Thyroid gland (tissue), 4 donors: ENCODE measurements at places on chromosomes 1 and 21. TPM values are rescaled to one million over a fixed set of nuclear protein-coding genes. Genes with fewer than 3 reads are reported as not detected.
A peak's percentile ranks its signal among the peaks of the same experiment; 100 is the strongest.

DNA sequence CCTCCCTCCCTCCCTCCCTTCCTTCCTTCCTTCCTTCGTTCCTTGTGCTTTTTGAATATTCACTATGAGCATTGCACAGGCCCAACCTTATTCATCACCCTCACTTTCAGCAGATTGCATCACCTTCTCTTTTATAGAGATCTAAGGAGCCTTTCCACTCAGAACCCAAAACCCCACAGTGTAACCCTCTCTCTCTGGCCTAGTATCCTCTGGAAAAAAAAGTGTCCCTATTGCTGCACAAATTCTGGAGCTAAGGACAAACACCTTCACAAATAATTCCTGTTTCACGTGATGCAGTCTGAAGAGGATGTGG is 25.6 kb downstream of the OR10J5 start:
- H3K4me1 ChIP-seq = no peaks in the 10 kb centered on the region
- DNase-seq = no peak
- no peak overlapping the region for H3K27ac ChIP-seq
- no peak overlapping the region for H3K4me3 ChIP-seq
- no peaks in the 10 kb centered on the region for H3K27me3 ChIP-seq
- H3K36me3 ChIP-seq = no peaks in the 10 kb centered on the region

GRCh38 chr1:11013160-11013531 is 692 bp downstream of the TARDBP start:
- H3K4me3 ChIP-seq = peak overlapping the region; percentile 100
- peaks cover 42% of the 10 kb centered on the region for H3K36me3 ChIP-seq
- no peaks in the 10 kb centered on the region for H3K27me3 ChIP-seq

DNA sequence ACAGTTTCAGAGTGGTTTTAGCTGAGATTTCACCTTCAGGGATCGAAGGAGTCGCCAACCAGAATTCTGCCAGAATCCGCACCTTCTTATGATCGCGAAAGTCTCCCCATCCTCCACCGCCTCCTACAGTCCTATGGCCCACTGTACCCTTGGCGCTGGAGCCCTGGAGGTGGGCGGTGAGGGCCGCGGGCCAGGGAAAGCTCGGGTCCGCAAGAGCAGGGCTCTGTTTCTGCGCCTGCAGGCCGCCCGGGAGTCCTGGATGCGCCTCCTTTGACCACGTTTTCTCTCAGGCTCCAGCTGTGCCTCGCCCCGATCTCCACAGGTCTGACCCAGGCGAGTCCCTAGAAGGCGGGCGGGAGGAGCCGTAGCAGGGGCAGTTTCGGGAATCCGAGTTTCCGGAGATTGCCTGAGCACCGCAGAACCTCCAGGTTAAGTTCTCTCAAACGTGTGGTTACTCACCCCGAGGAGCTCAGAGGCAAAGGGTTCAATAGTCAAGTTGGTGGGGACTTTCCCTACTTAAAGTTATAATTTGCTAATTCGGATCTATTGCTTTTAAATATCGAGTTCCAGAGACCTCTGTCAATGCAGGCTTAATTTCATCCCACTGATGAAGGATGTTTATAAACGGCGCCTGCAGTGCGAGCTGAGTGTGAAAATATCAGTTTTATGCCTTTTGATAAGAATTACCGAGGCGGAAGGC is 3.2 kb upstream of the LHX8 start:
- H3K4me3 ChIP-seq = no peak overlapping the region
- H3K4me1 ChIP-seq = peaks cover 12% of the 10 kb centered on the region
- no peak overlapping the region for H3K27ac ChIP-seq
- H3K36me3 ChIP-seq = no peaks in the 10 kb centered on the region

- DNase-seq = no peak
- H3K4me3 ChIP-seq = no peak overlapping the region
- no peaks in the 10 kb centered on the region for H3K4me1 ChIP-seq
- no peak overlapping the region for H3K27ac ChIP-seq
- peaks cover 21% of the 10 kb centered on the region for H3K36me3 ChIP-seq
Observed at GRCh38 chr1:12294076-12294475, 64.2 kb downstream of the VPS13D start.

DNA sequence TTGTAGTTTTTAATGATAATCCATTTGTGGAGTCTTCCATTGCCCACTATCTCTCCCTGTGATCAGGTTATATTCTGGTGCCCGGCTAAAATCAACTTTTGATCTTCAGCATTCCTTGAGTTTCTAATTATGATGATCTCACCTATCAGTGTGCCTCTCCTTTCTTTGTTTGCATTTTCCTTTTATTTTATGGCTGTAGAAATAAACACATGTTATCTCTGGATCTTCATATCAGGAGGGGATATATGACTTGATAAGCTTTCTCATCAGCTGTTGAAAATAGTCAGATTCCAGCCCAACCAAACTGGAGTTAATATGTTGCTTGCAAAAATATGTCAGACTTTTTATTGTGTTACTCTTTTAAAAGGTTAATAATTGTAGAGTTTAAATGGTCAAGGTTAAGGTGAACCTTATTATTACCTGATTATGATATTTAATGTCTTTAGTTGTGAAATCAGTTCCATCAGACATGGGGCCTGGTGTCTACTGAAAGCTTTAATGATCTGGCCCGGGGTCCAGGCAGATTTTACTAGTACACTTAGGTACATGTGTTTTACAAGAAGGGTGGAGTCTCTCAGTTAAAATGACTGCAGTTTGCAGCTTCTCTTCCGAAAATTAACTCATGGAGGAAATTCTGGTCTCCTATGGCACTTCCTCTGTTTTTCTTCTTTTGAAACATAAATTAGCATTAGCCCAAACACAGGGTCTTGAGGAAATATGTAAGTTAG is 12.8 kb downstream of the KRTAP24-1 start:
- no peaks in the 10 kb centered on the region for H3K4me1 ChIP-seq
- no peaks in the 10 kb centered on the region for H3K36me3 ChIP-seq
- H3K27me3 ChIP-seq = no peaks in the 10 kb centered on the region
- H3K4me3 ChIP-seq = no peak overlapping the region

APCS gene
- not detected for total RNA-seq

DNA sequence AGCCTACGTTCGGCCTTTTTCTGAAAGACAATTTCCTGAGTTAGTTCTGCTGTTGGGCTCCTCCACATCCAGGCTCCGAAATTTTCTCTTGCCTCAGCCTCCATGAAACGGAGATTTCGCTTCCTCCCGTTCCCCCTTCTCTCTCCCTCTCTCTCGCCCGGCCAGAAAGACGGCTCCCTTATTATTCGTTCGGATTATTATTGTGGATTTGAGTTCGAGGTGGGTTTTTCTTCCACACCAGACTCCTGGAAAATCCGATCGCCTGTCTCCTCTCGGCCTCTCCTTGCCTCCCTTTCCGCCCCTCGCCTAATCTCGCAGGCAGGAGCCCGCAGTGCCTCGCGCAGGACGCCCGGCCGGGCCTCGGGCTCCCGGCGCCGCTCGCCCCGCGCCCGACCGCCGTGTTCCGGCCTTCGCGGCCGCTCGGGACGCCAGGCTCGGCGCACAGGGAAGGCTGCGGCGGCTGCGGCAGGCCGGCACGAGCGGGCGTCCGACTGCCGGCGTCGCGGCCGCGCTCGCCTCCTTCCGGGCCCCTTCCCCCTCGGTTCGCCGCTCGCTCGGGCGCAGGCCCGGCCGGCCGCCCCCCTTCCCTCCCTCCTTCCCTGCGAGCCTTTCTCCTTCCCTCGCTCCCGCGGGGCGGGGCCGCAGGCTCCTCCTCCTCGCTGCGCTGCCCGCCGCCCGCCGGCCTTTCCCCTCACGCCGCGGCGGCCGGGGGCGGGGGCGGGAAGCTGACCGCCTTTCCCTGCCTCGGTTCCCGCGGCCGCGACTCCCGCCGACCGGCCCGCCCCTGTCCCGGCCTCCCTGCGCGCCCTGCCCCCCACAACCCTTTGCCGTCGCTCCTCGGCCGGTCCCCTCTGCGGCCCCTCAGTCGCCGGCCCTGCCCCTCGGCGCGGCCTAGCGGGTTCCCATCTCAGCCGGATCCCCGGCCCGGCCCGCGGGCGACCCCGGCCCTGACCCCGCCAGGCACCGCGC is at the start of gene ARHGEF11:
Gene ARHGEF11, minus strand, starts transcription at position 493 of the 969 bp plus-strand sequence. CDS start 1,412 bp downstream, outside the sequence.
- H3K27ac ChIP-seq = peak within 1 kb of the TSS; percentile 71
- H3K36me3 ChIP-seq = no peaks in the 10 kb centered on the region
- peaks cover 33% of the 10 kb centered on the region for H3K4me1 ChIP-seq
- H3K4me3 ChIP-seq = peak within 1 kb of the TSS; percentile 54

DNA sequence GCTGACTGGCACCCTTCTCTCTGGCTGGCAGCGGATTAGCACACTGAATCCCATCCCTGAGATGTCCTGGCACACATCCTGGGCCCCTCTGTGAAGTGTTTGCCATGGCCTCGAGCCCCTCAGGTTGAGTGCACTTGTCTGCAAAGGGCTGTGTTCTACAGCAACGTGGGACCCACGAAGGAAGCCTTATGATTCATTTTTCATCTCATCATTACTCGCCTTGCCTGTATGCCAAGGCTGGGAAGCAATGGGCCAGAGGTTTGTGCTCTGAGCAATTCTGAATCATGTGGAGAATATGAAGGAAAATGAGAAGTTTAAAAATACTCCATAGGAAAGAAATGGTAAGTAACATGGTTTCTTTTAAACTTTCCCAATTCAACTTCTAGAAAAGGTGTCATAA is 124.8 kb upstream of the LMO4 start:
- H3K36me3 ChIP-seq = no peaks in the 10 kb centered on the region
- no peak for DNase-seq
- no peak overlapping the region for H3K4me3 ChIP-seq
- no peak overlapping the region for H3K27ac ChIP-seq
- no peaks in the 10 kb centered on the region for H3K4me1 ChIP-seq

THAP3 gene
- total RNA-seq = 26.4 TPM

- H3K4me1 ChIP-seq = no peaks in the 10 kb centered on the region
- no peak overlapping the region for H3K4me3 ChIP-seq
Observed at GRCh38 chr1:216984536-216984935, 261.3 kb upstream of the ESRRG start.

MSH4 gene
- not detected for total RNA-seq

CD5L gene
- not detected for total RNA-seq

DNA sequence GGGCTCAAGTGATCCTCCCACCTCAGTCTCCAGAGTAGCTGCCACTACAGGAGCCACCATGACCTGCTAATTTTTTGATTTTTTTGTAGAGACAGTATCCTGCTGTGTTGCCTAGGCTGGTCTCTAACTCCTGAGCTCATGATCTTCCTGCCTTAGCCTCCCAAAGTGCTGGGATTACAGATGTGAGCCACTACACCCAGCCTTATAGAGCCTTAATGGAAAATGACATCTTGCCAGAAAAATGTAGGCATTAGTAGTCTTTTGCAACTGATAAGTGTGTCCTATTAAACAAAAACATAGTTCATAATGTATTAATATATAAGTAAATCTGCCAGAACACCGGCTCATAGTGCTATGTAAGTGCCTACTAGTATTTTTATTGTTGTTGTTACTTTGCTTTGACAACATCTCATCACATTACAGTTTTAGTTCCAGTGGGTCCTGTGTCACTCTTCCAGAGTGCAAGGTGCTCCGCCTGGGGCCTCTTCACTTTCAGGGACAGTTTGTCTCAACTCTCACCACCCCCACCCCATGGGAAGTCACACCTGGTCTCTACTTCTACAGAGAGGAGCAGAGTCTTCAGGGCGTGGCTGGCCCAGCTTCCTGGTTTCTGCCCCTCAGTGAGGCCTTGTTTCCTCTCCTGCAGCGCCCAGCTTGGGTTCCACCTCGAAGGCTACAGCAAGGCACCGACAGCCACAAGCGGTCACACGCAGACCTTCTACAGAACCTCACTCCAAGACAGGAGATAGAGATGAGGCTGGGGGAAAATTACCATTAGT is 30.1 kb downstream of the RHOU start:
- H3K36me3 ChIP-seq = no peaks in the 10 kb centered on the region
- H3K27ac ChIP-seq = no peak overlapping the region
- H3K4me3 ChIP-seq = no peak overlapping the region
- H3K27me3 ChIP-seq = no peaks in the 10 kb centered on the region

NID1 gene
- 74.7 TPM for total RNA-seq

- H3K36me3 ChIP-seq = peaks cover 7% of the 10 kb centered on the region
- H3K27me3 ChIP-seq = no peaks in the 10 kb centered on the region
- no peak overlapping the region for H3K27ac ChIP-seq
- no peaks in the 10 kb centered on the region for H3K4me1 ChIP-seq
- DNase-seq = no peak
- H3K4me3 ChIP-seq = no peak overlapping the region
Observed at GRCh38 chr1:113792986-113793385, 19.3 kb downstream of the RSBN1 start.

ODR4 gene
- total RNA-seq = 30.0 TPM

- H3K4me3 ChIP-seq = no peak overlapping the region
- H3K27me3 ChIP-seq = no peaks in the 10 kb centered on the region
- no peaks in the 10 kb centered on the region for H3K36me3 ChIP-seq
- DNase-seq = no peak
- no peaks in the 10 kb centered on the region for H3K4me1 ChIP-seq
- no peak overlapping the region for H3K27ac ChIP-seq
Observed at GRCh38 chr1:107404756-107405155, 263.9 kb downstream of the NTNG1 start.

DNA sequence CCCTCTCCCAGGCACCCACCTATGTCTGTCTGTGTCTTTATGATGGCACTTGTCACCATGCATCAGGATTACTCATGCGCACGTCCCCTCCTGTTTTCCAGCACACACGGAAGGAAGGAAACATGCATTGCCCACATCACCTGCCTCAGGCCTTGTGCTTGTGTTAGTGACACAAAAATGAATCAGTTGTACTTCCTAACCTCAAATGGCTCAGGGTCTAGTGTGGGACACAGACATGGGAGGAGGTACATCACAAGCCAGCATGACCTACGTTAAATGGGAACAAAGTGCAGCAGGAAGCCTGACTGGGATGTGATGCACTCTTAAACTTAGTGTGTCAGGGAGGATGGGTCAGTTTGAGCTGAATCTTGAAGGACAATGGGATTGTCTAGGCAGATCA is 126.7 kb downstream of the TRABD2B start:
- H3K27ac ChIP-seq = no peak overlapping the region
- no peaks in the 10 kb centered on the region for H3K27me3 ChIP-seq
- H3K4me3 ChIP-seq = no peak overlapping the region
- no peaks in the 10 kb centered on the region for H3K36me3 ChIP-seq
- peaks cover 15% of the 10 kb centered on the region for H3K4me1 ChIP-seq
- DNase-seq = no peak

DNA sequence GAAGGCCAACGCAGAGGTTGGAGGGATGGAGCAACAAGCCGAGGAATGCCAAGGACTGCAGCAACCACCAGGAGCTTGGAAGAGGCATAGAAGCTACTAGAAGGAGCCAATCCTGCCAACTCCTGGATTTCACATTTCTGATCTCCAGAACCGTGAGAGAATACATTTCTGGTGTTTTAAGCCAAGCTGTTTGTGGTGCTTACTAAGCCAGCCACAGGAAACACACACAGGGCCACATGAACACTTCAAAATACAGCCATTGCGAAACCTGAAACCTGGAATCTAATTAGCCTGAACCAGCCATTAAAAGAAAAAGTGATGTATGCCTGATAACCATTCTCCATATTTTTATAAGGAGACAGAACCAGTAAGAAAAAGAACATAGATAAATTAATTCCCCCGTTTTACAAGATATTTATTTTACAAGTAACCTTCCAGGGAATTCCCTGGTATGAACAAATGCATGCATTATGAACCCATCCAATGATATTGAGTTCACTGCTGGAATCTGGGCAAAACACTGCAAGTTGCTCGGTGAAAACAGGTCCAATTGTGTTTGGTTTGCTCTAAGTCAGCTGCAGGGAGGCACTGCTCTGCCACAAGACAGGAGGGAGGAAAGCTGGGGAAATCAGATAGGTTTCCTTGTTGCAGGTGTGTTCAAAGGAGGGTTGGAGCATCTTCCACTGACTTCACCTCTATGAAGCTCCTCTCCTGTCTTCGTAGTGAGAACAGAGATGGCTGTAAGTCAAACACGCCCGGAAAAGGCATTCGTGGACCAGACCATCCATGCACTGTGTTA is 70.2 kb downstream of the ETS2 start:
- no peaks in the 10 kb centered on the region for H3K36me3 ChIP-seq
- H3K27me3 ChIP-seq = no peaks in the 10 kb centered on the region
- DNase-seq = peak; percentile 10
- no peak overlapping the region for H3K4me3 ChIP-seq
- no peaks in the 10 kb centered on the region for H3K4me1 ChIP-seq

ESPN gene
- total RNA-seq = not detected
